ENCODE measurements at places on chromosomes 11 and 22.

- DNase-seq = no peak
Measured at GRCh38 chr11:46278387-46279125, 1.1 kb downstream of the CREB3L1 start.

DNA sequence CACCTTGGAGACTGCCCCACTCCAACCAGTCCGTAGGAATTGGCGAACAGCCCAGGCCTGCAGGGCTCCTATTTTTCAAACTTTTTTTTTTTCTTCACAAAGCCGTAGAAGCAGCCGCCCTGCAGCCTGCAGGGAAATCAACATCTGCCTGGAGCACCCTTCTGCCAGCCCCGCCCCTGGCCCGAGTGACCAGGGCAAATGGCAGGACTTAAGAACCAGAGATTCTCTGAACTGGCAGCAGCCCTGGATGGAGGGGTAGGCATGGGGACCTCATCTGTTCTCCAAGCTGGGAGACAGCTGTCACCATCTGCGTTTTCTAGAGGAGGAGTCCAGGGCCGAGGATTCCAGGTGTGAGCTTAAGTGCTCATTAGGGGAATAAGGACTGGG, 5.6 kb downstream of the SCN2B start:
- no peak for DNase-seq

DNA sequence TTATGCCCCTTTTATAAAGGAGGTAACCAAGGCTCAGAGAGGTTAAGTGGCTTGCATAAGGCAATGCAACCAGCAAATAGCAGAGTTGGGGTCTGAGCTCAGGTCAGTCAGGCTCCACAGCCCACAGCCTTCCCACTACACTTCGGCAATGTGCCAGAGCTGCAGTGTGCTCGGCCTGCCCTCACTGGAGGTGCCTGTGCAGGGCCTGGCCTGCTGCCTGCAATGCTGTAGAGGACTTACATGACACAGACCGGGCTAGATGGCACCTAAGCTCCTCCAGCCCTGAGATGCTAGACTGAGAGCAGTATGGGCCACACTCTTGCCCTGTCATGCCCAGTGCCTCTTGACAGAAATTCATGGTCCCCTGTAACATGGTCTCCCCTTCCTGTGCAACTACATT, 49.8 kb downstream of the SERPINH1 start:
- DNase-seq = no peak

DNA sequence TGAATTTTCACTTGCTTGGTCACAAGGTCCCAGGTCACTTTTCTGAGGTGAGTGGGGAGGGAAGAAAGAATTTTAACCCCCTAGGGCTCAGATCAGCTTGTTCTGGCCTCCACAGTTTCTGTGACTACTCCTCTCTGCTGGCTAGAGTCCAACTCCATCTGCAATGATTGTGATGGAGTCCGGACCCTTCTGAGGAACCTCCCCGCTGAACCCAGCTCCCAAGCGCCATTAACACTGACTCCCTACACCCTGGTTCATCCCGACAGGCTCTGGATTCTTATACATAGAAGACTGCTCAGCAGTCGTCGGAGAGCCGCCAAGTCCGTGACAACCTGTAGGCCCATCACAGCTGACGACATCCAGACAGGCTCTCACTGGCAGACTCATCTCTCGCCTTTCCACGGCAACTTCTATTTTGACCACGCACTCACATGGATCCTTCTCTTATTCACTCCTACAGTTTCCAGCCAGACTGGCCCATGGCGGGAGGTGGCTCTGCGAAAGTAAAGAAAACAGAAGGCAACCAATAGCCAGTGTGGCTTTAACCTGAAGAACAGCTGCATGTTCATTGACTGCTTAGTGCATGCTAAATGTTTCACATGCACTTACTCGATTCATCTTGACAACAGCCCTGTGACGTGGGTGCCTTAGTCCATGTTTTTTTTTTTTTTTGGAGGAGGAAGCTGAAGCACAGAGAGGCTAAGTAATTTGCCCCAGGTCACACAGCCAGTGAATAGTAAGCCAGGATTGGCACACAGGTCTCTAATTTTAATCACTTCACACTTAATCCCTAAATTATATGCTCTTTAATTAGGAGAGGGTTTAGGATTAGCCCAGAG, 68.0 kb upstream of the PRDM11 start:
- DNase-seq = no peak

- DNase-seq = no peak
Measured at GRCh38 chr11:119625206-119625978, 103.6 kb downstream of the NECTIN1 start.

DNA sequence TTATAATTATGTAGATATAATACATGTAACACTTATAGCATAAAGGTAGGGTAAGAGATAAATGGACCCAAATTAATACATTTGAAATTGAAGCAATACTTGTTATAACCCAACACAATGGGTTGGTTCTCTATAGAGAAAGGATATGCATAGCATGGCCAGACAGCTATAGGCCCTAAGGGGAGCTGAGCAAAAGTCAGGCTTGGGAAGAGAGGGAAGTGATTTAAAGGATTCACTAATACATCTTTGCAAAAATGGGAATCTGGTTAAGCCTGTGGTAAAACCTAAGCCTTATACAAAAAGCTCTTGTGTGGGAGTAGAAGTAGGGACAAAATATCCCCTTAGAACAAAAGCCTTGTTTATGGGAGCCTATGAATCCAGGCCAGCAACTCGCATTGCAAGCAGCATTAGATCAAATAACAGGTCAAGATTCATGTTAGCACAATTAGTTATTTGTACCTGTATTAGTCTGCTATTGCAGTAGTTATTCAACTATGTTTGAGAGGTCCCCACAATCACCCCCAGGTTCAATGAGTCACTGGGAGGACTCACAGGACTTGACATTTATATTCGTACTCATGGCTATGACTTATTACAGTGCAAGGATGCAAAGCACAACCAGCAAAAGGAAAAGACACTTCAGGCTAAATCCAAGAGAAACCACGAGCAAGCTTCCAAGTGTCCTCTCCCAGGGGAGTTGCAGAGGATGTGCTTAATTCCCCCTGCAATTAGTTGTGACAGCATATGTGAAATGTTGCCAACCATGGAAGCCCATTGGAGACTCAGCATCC, 144.7 kb upstream of the LMO1 start:
- DNase-seq = no peak

DNA sequence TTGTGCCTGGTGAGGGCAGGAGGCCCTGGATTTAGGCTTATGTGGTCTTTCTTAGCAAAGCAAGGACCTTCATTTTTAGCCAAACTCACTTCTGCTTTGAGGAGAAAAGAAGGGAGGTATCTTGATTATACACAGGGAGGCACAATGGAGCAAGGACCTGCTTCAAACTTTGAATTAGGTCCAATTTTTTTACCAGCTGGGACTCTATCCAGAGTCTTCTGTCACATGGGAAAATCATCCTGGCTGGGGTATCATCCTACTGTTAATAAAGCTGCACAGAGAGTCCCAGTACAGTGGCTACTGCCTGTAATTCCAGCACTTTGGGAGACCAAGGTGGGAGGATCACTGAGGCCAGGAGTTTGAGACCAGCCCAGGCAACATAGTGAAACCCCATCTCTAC, 87.8 kb downstream of the CWC15 start:
- no peak for DNase-seq

GRCh38 chr22:42078469-42079318, 806 bp upstream of the SMDT1 start:
- DNase-seq = no peak

- DNase-seq = no peak
Measured at GRCh38 chr11:125297346-125297915, 132.9 kb downstream of the PKNOX2 start.

DNA sequence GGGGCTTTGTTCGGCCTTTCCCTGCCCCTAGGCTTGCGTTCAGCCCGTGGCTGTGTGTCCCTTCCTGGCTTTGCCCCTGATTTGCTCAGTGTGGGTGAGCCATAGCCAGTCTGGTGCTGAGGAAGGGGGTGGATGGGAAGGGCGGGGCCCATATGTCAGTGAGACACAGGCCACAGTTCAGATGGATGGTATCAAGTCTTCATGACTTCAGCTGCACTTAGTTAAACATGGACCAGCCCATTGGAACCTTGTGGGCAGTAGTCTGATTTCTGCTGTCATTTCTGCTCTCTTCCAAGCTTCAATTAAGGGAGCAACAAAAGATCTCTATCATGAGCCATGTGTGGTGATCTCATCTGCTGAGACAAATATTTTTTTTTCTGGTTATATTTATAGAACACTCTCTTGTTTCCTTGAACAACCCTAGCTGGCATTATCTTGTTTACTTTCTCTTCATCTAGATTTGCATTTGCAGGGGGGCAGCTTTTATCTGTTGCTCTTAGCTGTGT, 21.6 kb upstream of the PEX26 start:
- DNase-seq = no peak

GRCh38 chr22:29539105-29539504, 14.5 kb downstream of the THOC5 start:
- DNase-seq = no peak

DNA sequence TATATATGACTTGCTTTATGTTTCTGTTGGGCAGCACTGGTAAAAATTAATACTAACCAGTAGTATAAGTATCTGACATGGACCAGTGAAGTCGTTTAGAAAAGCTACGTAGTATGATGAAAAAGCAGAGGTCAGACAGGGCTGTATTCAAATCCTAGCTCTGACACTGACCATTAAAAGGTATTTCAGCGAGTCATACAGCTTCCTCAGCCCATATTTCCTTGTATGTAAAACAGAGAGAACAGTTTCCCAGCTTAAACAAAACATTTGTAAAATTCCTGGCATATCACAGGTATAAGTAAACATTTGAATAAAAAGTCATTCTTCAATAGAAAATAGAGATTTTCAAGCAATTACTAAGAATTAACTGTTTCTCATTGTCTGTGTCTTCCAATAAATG, 4.2 kb downstream of the NOX4 start:
- DNase-seq = no peak

DNA sequence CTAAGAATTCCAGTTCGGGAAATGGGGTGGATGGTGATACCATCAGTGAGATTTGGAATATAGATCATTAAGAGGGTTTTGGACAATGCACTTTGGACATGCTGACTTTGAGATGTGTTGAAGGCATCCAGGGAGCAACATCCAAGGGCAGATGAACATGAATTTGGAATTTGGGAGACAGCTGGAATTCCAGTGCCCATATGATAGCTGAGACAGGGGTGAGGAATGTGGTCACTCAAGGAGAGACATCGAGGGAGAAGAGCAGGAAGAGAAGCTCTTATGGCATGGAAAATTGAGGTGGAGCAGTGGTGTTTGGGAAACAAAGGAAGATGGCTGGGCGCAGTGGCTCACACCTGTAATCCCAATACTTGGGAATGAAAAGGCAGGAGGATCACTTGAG, 11.8 kb upstream of the MICAL2 start:
- DNase-seq = no peak

DNA sequence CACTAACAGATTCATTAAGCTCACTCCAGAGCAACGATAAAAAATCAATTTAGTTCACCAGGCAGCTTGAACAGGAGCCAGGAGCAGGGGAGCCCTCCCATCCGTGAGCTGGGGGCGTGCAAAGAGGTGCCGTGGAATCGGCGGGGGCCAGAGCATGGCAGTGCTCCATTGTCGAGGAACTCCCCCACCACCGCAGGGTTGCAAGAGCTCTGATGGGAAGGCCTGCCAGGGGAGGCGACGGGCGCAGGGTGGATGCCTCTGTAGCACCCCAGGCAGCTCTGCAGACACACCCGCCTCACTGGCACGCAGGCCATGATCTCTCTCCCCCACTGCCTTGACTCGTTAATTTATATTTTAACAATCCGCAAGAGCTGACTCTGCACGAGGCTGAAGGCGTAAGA, 433.2 kb downstream of the MIAT start:
- no peak for DNase-seq

GRCh38 chr11:110573411-110573810, 138.8 kb downstream of the ARHGAP20 start:
- DNase-seq = no peak

DNA sequence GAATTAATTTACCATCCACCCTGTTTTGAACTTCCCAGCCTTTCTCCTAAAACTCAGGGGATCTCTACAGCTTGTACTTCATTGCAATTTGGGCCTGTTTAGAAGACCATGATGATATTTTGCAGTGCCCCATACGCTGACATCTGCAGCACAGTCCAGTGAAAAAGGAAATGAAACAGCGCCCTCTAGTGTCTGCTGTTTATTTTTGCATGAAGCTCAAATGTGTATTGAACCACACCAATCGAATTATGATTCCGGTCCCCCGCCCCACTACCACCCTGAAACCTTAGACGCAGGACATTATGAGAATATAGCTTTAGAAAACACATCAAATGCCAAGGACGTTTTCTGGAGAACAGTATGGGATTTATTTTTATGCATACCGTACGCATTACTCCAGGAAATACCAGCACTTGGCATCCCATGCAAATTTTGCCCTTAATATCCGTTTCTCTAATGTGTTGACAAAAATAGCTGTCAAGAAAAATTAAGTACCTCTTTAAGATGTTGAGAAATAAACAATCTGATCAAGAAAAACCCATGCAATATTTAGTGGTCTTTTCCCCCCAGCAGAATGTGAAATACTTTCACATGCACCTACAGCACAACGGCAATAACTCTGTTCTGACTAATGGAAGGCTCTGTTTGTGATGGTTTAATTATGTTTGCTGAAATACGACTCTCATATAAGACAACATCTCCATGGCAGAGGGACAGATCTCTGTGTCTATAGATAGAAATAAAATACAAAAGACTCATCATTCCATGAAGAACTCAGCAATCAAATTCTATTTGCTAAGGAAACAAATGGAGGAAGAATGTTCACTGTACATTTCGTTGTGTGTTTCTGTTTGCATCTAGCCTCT, 93.9 kb downstream of the TECTA start:
- peak; percentile 63 for DNase-seq

- DNase-seq = no peak
Measured at GRCh38 chr11:31262761-31263160, 106.8 kb downstream of the DCDC1 start.

- DNase-seq = no peak
Measured at GRCh38 chr11:16099343-16099900, 256.9 kb downstream of the SOX6 start.

GRCh38 chr11:2888266-2888968, 2.8 kb upstream of the CDKN1C start:
- DNase-seq = peak; percentile 74

DNA sequence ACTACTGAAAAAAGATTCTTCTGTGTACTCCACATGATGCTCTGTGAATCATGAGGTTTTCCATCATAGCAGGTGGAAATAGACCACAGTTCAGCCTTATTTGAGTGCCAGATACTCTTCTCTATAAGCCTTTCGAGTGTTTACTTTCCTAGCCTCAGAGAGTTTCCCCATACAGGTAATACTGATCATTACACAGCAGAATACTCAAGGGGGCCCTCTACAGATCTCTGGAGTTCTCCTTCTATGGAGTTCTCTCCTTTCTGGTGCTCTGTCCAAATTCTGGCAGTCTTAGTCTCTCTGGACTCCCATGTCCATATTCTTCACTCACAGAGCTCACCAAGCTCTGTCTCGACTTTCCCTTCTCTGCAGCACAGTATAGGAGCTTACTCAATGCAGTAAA, 175.7 kb upstream of the CARD18 start:
- DNase-seq = no peak

DNA sequence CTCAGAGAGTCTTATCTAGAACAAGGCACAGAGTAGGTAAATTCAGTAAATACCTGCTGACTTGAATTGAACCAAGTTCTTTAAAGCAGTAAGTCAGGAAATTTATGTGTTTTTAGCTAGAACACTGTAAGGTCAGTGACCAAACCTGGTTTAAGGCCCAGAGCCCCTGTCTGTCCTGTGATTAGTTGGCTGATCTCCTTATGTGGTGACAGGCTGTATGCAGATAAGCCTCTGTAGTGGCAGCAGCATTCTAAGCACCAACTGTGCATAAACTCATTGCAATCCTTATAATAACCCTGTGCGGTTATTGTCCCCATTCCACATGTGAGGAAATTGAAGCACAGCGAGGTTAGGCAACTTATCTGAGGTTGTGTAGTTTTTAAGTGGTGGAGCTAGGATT, 40.5 kb downstream of the FBXO7 start:
- no peak for DNase-seq

GRCh38 chr11:112024178-112024772, 933 bp upstream of the DLAT start:
- DNase-seq = no peak
